ENCODE measurements at places on chromosomes 7 and 10. TPM values are rescaled to one million over a fixed set of nuclear protein-coding genes. Genes with fewer than 3 reads are reported as not detected.

- no peak for DNase-seq
Observed at GRCh38 chr7:116912269-116912909, 40.9 kb upstream of the ST7 start.

DNA sequence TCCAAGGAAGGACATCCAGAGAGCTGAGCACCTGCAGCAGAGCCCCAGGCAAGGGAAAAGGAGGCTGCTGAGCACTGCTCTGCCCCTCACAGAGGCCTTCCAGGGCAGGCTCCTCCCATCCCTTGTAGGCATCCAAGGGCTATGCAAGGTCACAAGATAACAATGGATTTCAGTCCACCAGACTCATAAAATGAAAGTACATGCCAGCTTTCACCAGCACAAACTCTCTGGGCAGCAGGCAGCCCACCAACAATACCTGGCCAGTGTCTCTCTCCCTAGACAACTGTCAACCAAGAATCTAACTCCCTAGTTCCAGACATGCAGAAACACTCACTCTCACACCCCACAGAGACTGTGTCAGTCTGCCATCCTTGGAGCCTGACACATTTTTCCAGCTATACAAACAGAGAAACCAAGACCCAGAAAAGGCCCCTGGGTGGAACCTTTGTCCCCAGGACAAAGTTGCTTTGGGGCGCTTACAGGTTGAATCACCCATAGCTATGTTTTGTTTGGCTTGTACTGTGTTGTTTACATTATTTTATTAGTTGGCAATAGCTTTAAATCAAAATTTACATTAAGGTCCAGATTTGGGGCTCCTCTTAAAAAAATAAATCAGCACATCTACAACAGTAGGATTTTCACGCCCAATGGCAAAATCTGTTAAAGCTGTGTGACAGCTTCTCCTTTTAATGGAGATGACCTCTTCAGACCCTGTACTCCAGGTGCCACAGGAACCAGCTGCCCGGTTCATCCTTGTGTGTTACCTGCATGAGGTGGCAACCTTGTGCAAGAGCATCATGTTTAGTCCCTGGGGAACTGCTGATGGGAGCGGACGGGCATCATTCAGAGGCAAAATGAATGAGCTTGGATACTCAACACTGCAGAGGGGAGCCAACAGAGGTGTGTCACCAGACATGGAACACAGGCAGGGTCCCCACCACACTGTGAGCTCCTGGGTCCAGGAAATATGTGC lies 5.2 kb downstream of the GRID1 start:
- no peak for DNase-seq

DNA sequence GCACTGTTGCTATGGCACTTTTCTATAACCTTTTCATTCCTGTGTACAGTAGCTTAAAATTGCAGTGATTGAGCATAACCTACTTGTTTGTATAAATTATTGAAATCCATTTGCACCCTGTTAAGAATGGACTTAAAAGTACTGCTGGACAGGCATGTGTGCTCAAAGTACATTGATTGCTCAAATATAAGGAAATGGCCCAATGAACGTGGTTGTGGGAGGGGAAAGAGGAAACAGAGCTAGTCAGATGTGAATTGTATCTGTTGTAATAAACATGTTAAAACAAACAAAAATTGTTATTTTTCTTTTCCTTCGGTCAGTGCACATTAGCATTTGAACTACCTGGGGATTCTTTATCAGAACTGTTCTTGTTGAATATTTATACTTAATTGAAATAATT lies 57.1 kb upstream of the BAMBI start:
- no peak for DNase-seq

DNA sequence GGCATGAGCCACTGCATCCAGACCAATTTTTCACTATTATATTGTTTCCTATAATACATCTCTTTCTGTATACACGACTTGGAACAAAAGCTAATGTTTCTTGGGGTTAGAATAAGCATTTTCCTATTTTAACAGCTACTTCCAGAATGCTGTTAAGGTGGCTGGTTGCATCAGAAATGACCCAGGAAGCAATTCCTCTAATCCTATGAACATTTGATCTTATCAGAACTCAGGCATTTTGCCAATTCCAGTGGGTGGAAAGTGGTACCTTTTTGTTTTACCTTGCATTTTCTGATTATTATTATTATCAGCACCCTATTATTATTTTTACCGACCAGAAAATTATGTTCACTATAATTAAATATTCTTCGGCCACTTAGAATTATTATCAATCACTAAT lies 73.3 kb downstream of the NDUFB2 start:
- no peak for DNase-seq

GRCh38 chr10:34838366-34838900 lies 23.3 kb upstream of the PARD3 start:
- DNase-seq = no peak

GRCh38 chr7:20113427-20114027 lies 103.7 kb downstream of the MACC1 start:
- DNase-seq = no peak

GRCh38 chr10:113038183-113038582 lies 88.1 kb downstream of the TCF7L2 start:
- DNase-seq = no peak

- no peak for DNase-seq
Observed at GRCh38 chr10:28924717-28925116, 247.4 kb downstream of the BAMBI start.

- DNase-seq = no peak
Observed at GRCh38 chr10:16893664-16894063, 76.4 kb upstream of the RSU1 start.

- no peak for DNase-seq
Observed at GRCh38 chr10:13750299-13751190, 163.8 kb downstream of the PRPF18 start.

DNA sequence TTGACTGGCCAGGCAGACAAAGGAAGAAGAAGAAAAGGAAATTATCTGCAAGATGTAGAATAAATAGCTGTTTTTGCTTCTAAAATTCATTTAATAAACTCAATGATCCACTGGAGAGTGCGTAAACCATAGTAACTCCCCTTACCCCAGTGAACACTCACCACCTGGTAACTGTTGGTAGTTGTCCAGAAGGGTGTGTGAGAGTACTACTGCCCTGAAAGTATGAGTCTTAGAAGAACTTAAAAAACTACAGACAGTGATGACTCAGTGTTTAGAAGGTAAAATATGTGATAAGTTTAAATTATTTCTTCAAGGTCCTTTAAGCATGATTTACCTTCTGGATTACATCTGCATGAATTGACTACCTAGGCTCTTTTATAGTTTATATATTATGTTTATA lies 53.0 kb upstream of the SEMA3A start:
- no peak for DNase-seq

DNA sequence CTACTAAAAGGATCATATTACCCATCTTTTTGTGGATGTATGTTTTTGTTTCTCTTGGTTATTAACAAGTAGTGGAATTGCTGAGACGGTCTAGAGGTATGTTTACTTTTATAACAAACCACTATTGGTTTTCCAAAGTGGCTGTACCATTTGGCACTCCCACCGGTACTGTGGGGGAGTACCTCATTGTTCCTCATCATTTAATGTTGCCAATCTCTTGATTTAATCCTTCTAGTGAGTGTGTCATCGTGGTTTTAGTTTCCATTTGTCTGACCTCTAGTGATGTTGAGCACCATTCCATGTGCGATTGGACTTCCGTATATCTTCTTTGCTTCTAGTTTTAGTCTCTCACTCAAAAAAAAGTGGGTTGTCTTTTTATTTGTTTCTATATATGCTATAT lies 50.4 kb downstream of the RBM33 start:
- no peak for DNase-seq

DNA sequence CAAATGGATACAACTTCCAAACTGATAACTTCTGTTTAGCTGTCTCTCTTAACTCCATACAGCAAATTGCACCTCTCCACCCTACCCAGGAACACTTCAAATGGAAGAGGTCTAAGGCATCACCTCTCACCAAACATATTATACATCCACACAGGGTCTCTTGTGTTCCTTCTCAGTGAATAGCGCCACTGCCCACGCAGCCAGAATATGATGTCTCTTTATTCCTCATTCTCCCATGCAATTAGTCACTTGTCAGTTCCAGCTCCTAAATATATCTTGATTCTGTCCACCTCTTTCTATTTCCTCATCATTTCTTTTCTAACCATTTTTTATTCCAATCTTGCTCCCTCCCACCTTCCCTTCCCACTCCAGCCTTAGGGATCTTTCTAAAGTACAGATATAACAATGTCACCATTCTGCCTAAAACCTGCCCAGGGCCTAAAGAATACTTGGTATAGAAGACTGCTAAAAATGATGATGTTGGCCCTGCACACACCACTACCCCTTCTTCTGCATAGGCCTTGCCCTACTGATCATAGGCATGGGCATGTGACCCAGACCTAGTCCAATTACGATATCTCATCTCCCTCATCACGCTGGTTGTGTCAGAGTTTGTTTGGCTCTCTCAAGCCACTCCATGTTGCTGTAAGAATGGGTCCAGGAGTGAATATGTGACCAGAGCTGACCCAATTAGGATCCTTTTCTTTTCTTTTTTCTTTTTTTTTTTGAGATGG lies 5.7 kb upstream of the TSPAN14 start:
- DNase-seq = no peak

DNA sequence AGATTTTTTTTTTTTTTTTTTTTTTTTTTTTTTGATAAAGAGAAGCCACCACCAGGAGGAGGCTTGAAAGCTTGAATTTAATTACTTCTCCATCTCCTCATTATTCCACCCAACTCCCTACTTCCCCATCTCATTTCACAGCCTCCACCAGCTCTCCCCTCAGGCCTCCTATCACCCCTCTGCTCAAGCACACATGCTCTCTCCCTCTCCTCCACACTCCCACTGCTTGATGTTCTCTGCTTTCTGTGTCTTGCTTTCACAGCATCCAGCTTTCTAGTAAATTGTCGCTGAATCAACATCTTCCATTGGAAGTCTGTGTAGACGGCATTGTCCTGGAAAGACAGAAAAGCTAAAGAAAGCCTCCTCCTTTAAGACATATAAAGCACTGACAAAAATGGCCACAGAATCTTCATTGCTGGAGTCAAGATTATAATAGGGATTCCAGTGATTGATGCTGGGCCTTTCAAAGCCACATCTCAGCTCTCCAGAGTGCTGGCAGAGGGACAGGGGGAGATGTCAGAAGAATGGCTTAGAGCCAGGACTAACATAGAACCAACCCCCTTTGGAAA lies 58.3 kb downstream of the DOCK4 start:
- DNase-seq = no peak

DNA sequence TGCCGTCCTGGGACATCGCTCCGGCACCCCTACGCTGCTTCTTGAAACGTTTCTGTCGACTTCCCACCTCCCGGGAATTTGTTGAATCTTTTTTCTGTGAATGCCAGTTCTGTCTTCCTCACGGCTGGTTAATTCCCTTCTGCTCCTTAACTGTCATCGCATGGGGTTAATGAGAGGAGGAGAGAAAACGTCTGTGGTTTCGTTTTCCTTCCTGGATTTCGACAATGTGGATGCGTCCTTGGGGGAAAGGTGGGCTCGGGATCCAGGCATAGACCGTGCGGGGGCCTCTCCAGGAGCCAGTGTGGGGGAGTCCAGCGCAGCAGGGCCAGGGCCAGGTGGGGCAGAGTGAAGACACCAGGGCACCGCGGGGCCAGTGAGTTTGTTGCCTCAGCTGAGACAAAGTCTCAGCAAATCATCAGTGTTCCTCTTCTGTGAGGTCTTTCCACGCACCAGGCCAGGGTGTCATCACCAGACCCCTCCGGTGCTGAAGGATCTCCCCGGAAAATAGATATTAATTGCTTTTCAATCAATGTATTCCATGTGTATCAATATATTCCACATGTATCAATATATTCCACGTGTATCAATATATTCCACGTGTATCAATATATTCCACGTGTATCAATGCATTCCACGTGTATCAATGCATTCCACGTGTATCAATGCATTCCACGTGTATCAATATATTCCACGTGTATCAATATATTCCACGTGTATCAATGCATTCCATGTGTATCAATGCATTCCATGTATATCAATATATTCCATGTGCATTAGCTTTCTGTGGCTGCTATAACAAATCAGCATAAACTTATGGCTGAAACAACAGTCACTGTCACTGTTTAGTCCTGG lies 33.7 kb upstream of the CFAP46 start:
- DNase-seq = no peak

DNA sequence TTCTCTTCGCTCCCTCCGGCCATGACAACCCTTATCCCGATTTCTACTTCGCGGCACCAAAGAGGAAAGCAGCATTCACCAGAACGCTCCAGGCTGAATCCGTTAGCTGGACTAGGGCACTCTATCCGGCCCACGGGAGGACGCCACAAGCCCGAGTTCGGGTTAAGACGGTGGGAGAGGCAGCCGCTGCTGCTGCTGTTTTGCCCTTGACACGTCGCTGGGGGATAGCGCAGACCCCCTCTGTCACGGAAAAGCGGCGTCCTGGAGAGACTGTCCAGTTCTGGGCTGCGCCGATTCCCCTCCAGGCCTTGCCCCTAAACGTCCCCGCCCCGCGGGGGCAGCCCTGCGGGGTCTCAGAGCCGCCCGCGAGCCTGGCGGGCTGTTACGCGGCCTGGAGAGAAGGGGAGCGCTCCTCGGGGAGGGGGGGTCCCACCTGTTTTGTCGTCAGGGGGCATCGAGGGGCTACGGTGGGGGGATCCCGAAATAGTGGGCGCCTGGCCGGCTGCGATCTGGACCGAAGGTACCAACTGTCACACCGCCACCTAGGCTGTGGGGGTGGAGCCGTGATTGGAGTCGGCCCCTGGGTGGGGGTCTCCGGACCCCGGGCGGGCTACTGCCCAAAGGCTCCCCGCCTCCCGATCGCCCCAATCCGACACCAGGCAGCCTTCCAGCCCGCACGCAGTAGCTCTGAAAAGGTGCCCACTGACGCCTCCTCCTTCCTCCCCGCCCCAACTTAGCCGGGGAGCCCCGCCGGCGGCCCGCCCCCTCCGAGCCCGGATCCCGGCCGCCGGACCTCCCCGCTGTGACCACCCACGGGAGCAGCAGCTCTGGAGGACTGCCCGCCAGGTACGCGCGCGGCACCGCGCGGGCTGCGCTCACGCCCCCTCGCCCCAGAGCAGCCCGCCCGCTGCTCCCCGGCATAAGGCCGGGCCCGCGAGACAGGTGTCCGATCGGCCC lies 772 bp downstream of the SGMS1 start:
- DNase-seq = no peak

GRCh38 chr7:31814187-31814586 lies 127.2 kb downstream of the PPP1R17 start:
- no peak for DNase-seq

DNA sequence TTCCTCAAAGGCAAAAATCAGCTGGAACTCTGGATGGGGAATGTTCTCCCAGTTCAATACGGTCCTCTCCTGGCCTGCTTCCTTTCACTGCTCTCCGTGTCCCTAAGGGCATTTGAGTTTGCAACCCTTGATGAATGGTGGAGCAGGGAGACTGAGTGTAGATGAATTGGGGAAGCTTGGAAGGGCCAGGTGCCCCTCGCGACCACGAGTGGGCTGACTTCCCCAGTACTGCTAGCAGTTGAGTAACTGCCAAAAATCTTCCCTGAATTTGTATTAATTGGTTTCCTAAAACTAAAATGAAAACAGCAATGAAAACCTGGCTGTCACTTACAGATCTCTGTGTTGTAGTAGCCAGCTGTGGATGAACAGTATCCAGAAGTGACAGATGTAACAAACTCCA lies 13.6 kb downstream of the IRF5 start:
- DNase-seq = no peak

CTNNA3 gene
- 1.5 TPM for total RNA-seq

ABCA13 gene
- 0.13 TPM for total RNA-seq

SRRM3 gene
- 17.4 TPM for total RNA-seq

CRPPA gene
- total RNA-seq = 0.71 TPM

PALD1 gene
- 31.8 TPM for total RNA-seq

MMRN2 gene
- total RNA-seq = 1.2 TPM

AKR1C4 gene
- total RNA-seq = not detected

AUTS2 gene
- total RNA-seq = 101 TPM

FGFR2 gene
- total RNA-seq = 81.6 TPM
